ENCODE measurements at places on chromosomes 1 and 21.

DNA sequence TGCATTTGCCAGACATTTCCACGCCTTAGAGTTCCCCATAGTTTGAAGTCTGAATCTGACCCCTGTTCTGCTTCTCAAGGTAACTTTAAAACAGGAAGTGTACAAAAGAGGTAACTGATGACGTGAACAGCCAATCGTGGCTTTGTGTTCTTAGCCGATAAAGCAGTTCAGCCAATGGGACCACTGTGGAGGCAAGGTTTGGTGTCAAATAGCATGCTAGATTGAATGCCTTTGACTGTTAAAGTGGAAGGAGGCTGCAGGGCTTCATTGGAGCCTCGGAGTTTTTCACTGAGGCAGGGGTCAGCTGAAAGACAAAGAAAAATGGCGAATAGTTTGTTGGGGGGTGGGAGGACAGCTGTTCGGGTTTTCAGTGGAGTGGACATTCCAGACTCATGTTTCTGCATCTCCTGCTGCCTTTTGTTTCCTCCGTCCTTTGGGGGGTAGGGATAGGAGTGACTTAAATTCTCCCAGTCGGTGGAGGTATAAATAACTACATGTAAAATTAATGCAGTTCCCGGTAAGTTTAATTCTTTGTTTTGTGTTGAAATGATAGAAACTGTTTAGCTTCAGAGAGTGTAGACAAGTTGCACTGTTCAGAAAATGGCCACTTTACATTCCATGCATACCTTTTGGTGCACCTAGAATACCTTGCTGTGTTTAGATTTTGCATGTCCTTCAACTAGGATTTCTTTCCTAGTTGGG is 17.7 kb downstream of the NFYC start:
- DNase-seq = peak; percentile 90

GRCh38 chr1:18865176-18865575 is 5.7 kb upstream of the TAS1R2 start:
- DNase-seq = no peak

DNA sequence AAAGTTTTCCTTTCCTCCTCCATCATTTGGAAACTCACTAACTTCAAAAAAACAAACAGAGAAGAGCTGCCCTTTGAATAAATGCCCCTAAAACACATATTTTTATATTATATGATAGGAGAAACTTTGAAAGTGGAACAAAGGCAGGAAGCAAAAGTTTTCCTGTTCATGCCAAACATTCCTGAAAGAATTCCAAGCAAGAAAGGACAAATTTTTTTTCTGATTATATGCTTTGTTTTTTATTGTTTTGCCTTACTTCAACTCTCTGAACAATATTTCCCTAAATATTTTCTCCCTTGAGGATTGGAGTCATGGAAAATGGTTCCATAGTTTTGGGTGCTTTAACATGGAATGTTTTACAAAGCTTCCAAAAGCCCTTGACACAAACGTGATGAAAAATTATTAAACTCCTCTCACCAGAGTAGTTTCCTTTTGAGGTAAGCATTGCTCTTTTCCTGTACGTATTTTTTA is 638.5 kb upstream of the CAMK1G start:
- no peak for DNase-seq

GRCh38 chr1:147622731-147623130 is 47.6 kb downstream of the ACP6 start:
- DNase-seq = no peak

GRCh38 chr1:5393146-5393545 is 599.1 kb downstream of the NPHP4 start:
- no peak for DNase-seq

Data from brain pericyte (primary cell).